ENCODE measurements at places on chromosomes 4 and X.

GRCh38 chr4:76836860-76837562 is 60.9 kb downstream of the SOWAHB start:
- DNase-seq = no peak

GRCh38 chr4:18815779-18816173 is 794.2 kb upstream of the LCORL start:
- no peak for DNase-seq

- no peak for DNase-seq
Measured at GRCh38 chr4:173119818-173120217, 48.8 kb upstream of the GALNT7 start.

- no peak for DNase-seq
Measured at GRCh38 chr4:40577588-40578253, 51.9 kb downstream of the RBM47 start.

DNA sequence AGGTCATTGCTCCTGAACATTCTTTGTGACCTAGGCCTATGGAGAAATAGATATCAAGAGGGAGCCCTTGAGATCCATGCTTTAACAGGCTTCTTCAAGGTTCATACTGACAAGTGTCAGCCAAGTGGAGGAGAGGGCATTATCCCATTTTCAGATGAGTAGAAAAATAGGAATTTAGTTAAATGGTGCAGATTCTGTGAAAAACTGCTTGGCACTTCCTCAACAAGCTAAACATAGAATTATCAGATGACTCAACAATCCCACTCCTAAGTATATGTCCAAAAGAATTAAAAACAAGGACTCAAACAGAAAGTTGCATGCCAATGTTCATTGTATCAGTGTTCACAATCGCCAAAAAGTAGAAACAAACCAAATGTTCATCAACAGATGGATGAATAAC is 43.8 kb upstream of the KCNIP4 start:
- DNase-seq = no peak

GRCh38 chr4:61527888-61528287 is 327.8 kb downstream of the ADGRL3 start:
- no peak for DNase-seq

GRCh38 chr4:174005422-174005821 is 278.0 kb downstream of the FBXO8 start:
- no peak for DNase-seq

GRCh38 chrX:14956813-14957582 is 83.8 kb downstream of the MOSPD2 start:
- DNase-seq = no peak

Measured in stimulated activated CD8-positive, alpha-beta memory T cell treated with anti-CD3 and anti-CD28 coated beads, Interleukin-15, amount 100 ng/mL, for 24 hours (primary cell).